ENCODE measurements at places on chromosomes 1 and 21.

DNA sequence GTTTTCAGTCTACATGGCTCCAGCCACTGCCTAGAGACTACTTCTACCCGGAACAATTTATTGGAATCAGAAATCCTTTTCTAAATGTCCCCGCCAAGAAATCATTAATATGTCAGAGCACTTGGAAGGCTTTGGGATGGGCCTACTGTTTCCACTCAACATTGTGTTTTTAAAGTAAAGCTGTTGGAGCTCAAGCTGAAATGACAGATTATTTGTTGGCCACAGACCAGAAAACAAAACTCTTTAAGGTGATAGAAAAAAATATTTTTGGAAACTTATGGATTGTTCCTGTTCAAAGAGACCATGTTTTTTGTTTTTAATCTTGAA is 496 bp downstream of the VPS45 start:
- no peak for DNase-seq

- DNase-seq: peak; percentile 15
These were observed 338.2 kb downstream of the KIF26B start for GRCh38 chr1:245493029-245493428.

GRCh38 chr1:165795894-165796293 is 27.2 kb upstream of the TMCO1 start:
- DNase-seq: no peak

DNA sequence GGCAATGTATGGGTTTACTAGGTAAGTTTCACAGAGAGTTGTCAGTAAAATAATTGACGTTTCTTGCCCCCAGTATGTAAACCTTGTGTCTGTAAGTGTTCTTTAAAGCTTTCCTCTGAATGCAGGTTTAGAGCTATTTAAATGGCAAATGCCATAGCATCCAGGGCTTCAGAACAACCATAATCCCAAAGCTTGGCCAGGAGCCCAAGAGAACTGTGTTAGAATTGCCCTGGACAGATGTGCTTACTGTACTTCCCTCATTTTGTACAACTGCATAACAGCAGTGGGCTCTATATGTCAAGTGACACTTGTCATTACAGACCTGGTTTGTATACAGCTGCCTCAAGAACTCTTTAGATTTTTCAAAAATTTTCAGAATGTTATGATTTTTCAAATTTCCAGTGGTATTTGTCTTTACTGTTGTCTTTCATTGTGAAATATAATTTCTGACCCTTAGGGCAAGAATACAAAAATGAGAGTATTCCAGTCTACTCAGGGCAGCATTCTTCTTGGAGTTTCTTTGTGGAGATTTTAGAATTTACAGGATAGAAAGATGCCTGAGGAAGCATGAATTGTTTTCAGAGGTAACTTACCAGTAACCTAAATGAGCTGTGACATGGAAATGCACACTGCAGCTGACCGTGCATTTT is 136.9 kb upstream of the L1TD1 start:
- DNase-seq: no peak

DNA sequence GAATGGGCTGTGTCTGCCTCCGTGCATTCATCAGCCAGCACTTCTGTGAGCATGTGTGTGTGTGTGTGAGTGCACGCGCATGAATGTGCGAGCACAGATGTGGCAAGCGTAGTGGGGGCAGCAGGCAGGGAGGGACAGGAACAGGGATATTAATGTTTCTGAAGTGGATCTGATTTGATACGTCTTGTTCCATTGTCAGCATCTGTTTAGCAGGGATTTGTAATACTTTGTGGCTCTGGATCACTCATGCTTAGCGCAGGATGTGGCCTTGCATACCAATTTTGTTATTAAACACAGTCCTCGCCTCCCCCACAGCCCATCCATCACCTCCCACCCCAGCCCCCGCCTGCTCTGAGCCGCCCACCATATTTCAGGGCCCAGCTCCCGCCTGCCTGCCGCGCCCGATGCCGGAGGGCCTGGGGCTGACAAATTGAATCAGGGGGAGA is 52.4 kb downstream of the TMEM53 start:
- no peak for DNase-seq

DNA sequence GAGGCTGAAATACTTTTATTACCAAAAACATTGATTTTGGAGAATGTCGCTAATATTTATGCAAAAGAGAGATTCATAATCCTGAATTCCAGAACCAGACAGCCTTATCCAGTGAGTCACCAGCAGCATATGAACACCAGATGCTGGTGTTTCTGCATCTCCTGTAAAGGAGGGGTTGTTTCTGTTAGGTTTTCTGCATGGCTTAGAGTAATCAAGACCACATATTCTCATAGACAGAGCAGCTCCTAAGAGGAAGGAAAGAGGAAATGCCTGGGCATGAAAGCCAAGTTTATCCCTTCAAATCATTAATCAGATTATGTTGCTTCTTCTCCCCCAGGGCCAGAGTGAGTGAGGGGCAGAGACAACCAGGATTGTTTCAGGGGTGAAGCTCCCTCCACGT is 86.2 kb downstream of the NGF start:
- no peak for DNase-seq

GRCh38 chr1:15870421-15870820 is 22.9 kb downstream of the SPEN start:
- DNase-seq: no peak

DNA sequence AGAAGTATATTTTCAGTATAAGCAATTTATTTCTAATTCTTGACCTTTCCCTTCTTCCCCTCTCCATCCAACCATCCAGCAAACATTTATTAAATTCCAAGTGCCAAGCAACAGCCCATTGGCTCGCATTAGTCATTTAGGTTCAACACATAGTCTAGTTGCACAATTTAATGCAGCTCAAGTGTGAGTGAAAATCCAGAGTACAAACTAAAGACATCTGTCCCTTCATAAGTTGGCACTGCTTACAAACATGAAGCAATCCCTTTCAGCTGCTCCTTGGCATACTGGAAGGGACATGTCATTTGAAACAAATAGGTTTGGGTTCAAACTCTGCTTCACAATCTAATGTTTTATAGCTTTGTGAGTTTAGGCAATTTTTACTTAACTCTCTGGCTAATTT is 10.7 kb downstream of the CASQ2 start:
- no peak for DNase-seq

DNA sequence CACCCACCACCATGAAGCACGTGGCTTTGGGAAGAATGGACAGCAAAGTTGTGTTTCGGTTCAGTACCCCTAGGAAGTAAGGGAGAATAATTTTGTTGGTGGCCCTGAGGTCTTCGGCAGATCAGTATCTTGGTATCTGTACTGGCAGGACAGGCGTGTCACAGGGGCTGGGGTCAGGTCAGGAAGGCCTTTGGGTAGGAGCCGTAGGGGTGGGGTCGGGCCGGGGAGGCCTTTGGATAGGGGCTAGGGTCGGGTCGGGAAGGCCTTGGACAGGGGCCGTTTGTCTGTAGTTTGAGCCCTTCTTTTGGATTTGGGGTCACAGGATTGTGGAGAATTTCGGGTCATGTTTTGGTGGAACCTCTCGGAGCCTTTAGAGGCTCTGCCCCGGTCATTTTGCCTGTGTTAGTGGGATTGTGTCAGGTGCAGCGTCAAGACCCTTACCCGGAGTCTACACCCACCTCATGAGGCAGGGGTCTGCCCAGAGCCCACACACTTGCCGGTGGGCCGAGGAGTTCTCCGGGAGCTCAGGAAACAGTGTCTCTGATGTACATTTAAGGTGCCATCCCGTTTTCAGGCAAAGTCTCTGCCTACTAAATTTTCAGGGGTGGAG is 75.3 kb upstream of the COL6A1 start:
- DNase-seq: no peak

GRCh38 chr21:17451364-17451891 is 61.4 kb upstream of the CXADR start:
- DNase-seq: no peak

- no peak for DNase-seq
These were observed 80.7 kb upstream of the CHODL start for GRCh38 chr21:18163956-18164355.

DNA sequence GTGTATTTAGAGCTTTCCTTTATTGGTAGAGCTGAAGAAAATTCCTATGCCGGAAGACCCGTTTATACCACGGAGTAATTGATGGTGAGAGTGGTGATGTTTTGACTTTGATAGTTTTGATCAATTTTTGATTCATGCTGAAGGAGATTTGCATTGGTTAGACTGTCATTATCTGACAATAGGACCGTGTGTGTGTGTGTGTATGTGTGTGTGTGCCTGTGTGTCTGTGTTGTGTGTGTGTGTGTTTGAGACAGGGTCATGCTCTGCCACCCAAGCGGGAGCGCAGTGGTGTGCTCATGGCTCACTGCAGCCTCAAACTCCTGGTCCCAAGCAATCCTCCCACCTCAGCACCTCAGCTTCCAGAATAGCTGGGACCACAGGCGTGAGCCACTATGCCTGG is 9.6 kb downstream of the FMN2 start:
- DNase-seq: no peak

- DNase-seq: no peak
These were observed 1.1 kb upstream of the TRIM58 start for GRCh38 chr1:247855911-247856310.

DNA sequence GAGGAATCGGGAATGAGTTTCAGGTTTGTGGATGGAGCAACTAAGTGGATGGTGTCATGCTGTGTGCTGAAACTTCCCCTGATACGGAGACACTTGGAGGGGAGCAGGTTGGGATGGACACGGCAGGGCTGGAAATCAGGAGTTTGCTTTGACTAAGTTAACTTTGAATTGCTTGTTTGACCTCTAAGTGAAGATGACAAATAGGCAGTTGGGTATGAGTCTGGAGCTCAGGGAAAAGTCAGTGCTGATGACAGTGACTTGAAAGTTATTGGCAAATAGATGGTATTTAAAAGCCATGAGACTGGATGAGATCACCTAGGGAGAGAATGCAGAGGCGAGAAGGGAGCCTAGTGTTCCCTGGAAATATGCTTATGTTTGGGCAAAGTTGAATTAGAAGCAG is 12.8 kb upstream of the ZSCAN20 start:
- no peak for DNase-seq

GRCh38 chr1:80066060-80066459 is 1059.5 kb upstream of the ADGRL4 start:
- DNase-seq: no peak

- no peak for DNase-seq
These were observed 116.3 kb downstream of the NCAM2 start for GRCh38 chr21:21114461-21114860.

DNA sequence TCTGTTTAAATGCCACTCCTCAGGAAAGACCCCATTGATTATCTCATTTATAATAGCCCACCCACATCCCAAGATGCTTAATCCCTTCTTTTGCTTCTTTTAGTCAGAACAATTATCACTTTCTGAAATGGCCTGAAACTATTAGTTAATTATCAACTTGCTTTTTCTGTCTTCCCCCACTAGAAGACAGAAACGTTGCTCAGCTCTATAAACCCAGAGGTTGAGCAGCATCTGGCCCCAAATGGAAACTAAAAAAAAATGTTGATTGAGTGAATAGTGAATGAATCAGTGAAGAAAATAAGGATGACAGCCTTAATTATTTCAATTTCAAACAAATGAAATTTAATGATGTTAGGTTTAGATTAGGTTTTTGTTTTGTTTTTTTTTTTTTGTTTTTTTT is 38.2 kb upstream of the PIGC start:
- no peak for DNase-seq

DNA sequence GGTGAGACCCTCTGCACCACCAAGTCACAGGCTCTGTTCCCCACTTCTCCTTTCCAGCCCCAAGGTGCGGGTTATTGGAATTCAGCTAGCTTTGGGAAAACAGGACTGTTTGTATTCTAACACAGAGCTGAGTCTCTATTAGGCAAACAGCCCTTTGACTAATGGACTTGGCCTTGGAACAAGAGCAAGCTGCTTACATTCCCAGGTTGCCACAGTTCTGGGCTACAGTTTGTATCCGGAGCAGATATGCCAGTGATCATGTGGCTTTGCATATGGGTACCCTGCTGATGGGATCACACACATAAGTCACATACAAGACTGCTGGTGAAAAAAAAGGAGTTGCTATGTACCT is 110.5 kb upstream of the COA6 start:
- DNase-seq: no peak

GRCh38 chr1:80966266-80966665 is 834.5 kb upstream of the ADGRL2 start:
- no peak for DNase-seq

- no peak for DNase-seq
These were observed 402.3 kb downstream of the PTBP2 start for GRCh38 chr1:97123717-97124431.

Measured in KBM-7 (cell line).